ENCODE measurements at places on chromosomes 12 and 14.

- DNase-seq: no peak
These were observed 48.3 kb downstream of the NPAS3 start for GRCh38 chr14:32986791-32987540.

- DNase-seq: no peak
These were observed 18.0 kb downstream of the SLC24A4 start for GRCh38 chr14:92340931-92341330.

DNA sequence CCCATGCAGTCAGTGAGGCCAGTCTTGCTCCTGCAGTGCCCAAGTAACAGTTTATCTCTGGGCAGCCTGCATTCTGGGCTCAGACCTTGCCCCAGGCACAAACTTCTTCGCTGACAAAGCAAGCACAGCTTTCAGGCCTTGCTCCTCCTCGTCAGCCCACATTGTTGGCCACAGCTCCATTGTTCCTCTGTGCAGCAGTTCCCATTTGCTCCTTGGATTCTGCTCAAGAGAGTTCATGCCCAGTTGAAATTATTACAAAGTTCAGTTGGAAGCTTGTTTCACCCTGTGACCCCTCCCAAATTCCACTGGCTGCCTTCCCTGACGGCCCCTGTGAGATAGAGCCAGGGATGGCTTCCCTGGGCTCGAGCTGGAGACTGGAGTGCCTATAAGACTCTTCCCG lies 163.4 kb upstream of the DDHD1 start:
- DNase-seq: no peak

DNA sequence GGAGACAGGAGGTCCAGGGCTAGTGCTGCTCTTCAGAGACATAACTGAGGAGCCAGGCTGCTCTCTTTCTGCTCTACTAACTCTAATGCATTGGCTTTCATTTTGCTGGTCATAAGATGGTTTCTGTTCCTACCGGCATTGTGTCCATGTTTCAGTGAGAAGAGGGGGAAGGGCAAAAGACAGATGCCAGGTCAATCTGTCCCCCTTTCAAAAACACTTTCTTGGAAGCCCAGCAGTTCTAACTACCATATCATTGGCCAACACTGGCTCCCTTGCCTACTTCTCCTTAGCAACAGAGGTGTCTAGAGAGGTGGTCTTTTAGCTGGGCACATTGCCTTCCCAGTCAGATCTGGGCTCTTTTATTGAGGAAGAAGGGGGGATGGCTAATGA lies 63.9 kb downstream of the TGFB3 start:
- no peak for DNase-seq

GRCh38 chr12:54521293-54522060 lies 23.9 kb downstream of the NCKAP1L start:
- DNase-seq: no peak

DNA sequence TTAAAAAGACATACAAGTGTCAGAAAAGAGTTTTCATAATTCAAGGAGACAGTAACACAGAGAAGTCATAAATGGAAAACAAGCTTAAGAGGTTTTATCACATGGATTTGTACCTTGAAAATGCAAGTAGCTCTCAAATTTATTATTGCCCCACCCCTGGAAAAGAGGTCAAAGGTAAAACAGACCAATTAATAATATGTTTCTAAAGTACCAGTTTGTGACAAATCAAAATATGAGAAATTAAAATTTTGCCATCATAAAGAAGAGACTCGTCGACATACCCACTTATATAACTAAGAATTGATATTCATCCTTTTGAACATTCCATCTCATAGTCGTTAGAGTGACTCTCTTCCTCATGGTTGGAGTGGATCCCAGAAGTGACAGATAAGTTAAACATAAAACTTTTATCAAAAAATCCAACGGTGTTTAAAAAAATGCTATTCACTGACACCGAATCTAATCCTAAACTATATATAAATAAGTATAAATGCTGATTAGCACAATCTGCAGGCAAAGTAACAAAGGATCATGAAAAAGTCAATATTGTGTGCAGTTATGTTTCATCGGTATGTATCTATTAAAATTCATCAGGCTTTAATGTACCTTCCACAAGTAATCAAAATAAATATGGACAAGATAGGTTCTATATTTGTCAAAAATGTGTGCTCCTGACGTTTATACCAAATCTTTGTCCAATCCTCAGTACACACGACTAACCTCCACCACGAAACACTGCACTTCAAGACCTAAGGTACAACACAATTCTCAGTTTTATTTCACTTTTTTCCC lies 2.3 kb downstream of the CORO1C start:
- DNase-seq: no peak

DNA sequence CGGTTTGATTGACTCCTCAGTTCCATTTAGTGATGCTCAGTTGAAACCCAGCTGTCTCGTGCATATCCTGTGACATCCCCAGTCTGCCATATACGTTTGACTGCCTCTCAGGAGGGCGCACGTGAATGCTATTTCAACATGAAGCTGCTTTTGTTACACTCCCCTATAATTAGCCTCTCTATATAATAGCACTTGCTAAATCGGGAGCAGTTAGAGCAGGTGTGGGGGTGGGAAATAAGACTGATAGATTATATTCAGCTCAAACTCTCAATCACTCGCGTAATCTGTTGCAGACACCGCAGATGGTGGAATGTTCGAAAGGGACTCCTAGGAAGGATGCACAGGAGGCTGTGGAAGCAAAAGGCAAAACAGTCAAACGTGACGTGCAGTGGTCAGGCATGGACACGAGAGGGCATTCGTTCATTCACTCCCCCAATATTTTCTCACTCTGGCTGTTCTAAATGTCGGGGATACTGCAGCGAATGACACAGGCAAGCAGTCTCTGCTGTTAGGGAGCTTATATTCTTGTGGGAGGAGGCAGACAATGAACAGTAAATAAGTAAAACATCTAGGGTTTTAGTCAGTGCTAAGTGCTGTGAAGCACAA lies 29.8 kb downstream of the KCNA1 start:
- no peak for DNase-seq

GRCh38 chr14:57060276-57060955 lies 208.3 kb downstream of the EXOC5 start:
- no peak for DNase-seq

DNA sequence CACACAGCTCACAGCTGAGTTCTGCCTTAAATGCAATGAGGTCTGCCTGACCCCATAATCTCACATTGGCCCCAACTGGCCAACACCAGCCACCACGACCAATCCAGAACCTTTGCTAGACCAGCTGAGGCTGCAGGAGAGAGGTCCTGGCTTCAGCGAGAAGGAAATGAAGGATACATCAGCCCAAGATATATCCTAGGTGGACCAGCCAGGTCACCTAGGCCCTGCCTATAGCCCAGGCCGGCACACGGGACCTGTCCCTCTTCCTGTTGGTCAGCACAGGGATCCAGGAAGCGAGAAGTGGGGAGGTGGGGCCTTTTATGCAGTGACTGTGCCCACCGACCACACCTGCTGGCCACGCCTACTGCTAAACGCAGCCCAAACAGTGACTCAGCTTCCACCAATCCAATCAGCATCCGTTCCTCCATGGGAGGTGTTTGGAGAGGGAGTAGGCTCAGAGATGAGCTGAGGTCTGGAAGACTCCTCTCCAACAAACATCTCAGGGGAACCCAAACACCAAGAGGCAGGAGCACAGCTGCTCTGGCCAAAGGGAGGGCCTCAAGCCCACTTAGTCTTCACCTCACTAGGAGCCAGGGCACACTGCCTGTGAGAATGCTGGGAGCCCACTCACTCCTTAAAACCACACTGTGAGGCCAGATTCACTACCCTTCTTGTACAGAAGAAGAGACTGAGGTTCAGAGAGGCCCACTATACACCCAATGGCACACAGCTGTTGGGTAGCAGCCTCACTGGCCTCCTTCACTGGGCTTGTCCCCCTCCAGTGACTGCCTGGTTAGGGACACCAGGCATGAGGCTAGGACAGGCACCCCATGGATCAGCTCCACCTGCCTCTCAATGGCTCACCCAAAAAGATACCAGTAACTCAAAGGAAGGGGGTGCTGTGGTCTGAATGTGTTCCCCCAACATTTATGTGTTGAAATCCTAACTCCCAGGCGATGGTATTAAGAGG lies 51.3 kb upstream of the PPP2R5C start:
- DNase-seq: no peak

GRCh38 chr14:100384819-100385813 lies 62.0 kb downstream of the SLC25A47 start:
- no peak for DNase-seq

DNA sequence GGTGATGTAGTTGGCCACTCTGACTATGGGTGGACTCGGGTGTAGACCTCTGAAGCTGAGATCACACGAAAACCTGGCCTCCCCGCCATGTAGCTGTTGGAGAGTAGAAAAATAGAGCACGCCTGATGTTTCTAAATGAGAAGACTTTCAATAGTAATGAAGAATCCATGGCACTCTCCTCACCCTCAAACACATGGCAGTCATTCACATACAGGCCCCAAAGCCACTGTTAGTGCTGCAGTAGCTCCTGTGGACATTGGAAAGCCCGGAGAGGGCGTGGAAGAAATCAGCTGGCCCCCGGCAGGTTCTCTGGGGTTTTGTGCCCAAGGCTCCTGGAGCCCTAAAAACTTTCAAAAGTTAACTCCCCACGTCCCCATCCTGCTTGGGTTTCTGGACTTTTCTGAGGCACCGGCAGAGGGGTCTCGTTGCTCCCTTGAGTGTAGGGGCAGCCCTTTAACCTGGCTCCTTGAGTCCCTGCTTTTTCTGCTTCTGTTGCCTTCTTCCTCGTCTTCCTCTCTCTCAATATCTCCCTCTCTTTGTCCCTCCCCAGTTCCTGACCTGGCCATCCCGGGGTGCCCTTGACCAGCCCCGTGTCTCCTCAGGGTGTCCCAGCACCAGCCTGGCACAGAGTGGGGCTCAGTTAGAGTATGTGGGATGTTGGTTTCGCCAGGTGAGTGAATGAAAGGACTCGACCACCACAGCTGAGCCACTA lies 8.3 kb downstream of the MEG3 start:
- DNase-seq: no peak

GRCh38 chr12:64446295-64446694 lies 5.6 kb upstream of the TBK1 start:
- DNase-seq: no peak

DNA sequence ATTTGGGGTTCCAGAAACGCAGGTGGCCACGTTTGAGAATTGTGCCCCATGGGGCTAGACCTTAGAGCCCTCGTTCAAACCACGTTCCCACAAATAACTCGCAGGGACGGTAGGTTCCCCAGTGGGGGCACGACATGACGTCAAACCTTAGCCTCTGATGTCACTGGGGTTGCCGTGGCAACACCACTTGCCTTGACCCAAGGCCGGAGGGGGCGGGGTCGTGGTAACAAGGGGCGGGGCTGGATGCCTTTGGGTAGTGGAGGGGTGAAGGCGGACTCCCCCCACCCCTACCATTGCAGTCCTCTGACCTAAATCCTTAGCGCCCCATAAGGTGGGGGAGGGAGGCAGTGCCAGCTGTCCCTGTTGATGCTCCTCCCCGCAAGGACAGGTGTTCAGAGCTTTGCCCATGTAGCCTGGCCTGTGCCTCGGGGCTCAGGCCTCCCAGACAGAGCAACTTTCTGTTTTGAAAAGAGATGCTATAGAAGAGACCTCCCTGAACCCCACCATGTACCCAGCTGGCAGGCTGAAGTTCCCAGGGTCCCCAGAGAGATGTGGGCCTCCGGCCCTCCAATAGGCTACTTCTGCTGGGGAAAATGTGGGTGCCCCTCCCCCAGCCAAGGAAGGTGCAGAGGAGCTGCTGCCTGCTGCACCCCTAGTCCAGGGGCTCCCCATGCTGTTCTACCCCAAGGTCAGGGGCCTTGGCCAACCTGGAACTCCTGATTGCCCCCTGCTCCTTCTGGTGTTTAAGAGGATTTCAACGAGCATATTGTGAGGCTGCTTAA lies 1.9 kb downstream of the FAM222A start:
- no peak for DNase-seq

DNA sequence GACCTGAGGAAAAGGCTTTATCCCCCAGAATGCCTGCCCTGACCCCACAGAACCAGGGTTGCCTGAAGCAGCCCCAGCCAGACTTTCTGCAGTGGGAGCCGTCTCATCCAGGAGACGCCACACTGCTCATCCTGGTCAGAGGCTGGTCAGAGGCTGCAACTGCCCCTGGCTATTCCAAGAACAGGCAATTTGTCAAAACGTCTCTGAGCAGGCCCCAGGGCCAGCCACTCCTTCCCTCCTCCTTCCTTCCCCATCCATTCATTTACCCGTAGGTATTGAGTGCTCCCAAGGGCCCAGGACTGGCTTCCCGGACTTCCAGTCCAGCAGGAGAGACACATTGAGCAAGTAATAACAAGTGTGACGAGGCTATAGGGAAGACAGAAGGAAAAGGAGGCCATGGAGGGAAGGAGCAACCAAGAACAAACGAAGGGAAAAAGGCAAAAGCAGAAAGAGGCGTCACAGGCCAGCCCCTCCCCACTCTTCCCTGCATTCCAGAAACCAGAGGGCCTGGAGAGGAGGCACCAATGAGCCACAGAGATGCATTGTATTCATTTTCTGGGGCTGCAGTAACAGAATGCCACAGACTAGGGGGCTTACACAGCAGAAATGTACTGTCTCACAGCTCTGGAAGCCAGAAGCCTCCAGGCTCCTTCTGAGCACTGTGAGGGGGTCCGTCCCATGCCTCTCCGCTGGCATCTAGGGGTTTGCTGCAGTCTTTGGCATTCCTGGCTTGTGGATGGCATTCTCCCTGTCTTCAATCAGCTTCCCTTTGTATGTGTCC lies 21.0 kb upstream of the CD9 start:
- no peak for DNase-seq

GRCh38 chr12:96134200-96134599 lies 60.0 kb upstream of the ELK3 start:
- DNase-seq: no peak

GRCh38 chr12:1022032-1022970 lies 31.3 kb downstream of the ERC1 start:
- no peak for DNase-seq

GRCh38 chr12:113876160-113876559 lies 90.0 kb downstream of the RBM19 start:
- no peak for DNase-seq

- DNase-seq: no peak
These were observed 4.5 kb upstream of the NANOG start for GRCh38 chr12:7784701-7785100.

GRCh38 chr14:103916636-103917262 lies 11.5 kb upstream of the TDRD9 start:
- DNase-seq: no peak

Measured in renal cortex interstitium (tissue), 15 donors.